Skeletal muscle cell (primary cell): ENCODE measurements at places on chromosomes 12 and 14.

GRCh38 chr12:50081096-50081808 is 3.9 kb upstream of the SMARCD1 start:
- DNase-seq, result no peak

- no peak for DNase-seq
Measured at GRCh38 chr12:28866715-28867503, 282.2 kb upstream of the FAR2 start.

- DNase-seq, result no peak
Measured at GRCh38 chr14:100660882-100661635, 65.6 kb upstream of the DLK1 start.

- no peak for DNase-seq
Measured at GRCh38 chr14:103204852-103205540, 81.7 kb downstream of the TNFAIP2 start.

DNA sequence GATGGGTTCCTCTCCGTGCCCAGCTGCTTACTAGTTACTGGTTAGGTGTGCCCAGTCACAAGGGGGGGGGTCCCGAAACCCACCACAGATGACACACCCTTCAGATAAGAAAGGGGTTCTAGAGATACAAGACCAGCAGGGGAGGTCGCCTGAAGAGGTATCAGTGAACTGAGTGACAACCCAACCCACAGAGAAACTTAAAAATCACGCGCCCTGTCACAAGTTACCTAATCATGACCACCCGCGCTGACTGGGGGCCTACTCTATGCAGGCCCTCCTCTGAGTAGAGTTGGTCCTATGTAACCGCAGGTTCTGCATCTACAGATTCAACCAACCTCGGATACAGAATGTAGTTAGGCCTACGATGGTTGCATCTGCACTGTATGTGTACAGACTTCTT is 210.3 kb upstream of the SFSWAP start:
- no peak for DNase-seq

DNA sequence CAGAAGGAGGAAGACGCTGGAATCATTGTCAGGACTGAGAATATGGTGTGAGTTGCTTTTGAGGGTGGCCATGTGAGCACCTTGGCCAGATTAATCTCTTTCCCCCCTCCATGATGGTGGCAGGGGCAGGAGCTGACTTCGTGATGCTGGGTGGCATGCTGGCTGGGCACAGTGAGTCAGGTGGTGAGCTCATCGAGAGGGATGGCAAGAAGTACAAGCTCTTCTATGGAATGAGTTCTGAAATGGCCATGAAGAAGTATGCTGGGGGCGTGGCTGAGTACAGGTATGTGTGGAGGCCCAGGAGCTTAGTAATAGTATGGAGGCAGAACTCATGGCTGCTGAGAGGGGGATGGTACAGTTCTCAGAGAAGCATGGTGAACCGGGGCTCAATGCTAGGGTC is 4.3 kb downstream of the TINF2 start:
- DNase-seq, result no peak

DNA sequence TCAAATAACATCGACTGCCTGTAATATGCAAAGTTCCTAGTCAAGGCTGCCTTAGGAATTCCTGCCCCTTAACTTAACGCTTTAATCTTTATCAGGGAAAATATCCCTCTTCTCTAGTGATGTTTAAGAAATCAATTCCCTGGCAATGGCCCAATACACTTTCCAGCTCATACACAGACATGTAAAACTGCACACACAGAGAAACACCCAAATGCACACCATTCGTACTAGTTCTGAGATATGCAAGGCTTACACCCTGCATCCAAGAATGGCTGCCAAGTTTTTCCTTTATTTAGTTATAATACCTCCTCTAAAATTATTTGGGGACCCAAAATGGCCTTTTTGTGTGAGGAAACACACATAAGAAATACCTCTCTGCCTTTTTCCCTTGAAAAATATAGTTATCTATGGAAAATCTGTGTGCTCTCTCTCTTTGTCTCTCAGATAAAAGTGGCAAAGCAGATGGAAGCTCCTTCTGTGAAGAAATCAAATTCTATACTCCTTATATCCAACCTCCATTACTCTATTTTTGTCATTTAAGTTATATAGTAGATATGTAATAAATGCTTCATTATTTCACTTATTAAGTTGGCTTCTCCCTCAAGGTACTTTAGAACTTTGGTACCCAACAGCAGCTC is 120.0 kb upstream of the MDM1 start:
- no peak for DNase-seq

GRCh38 chr14:22390195-22390594 is 198.8 kb downstream of the DAD1 start:
- no peak for DNase-seq
